ENCODE measurements at places on chromosomes 4 and X.

- DNase-seq, result peak; percentile 90
These were observed at the start of gene EXOSC9 for GRCh38 chr4:121800961-121801714. TSS of gene EXOSC9 (plus strand) at chr4:121801323. CDS start at chr4:121801425, 102 bp downstream.

- DNase-seq, result no peak
These were observed 83.7 kb downstream of the NAT8L start for GRCh38 chr4:2142630-2143427.

- DNase-seq, result no peak
These were observed 368.0 kb downstream of the CCSER1 start for GRCh38 chr4:90495211-90495610.

GRCh38 chrX:46325312-46325877 is 219.8 kb downstream of the ZNF674 start:
- peak; percentile 29 for DNase-seq

DNA sequence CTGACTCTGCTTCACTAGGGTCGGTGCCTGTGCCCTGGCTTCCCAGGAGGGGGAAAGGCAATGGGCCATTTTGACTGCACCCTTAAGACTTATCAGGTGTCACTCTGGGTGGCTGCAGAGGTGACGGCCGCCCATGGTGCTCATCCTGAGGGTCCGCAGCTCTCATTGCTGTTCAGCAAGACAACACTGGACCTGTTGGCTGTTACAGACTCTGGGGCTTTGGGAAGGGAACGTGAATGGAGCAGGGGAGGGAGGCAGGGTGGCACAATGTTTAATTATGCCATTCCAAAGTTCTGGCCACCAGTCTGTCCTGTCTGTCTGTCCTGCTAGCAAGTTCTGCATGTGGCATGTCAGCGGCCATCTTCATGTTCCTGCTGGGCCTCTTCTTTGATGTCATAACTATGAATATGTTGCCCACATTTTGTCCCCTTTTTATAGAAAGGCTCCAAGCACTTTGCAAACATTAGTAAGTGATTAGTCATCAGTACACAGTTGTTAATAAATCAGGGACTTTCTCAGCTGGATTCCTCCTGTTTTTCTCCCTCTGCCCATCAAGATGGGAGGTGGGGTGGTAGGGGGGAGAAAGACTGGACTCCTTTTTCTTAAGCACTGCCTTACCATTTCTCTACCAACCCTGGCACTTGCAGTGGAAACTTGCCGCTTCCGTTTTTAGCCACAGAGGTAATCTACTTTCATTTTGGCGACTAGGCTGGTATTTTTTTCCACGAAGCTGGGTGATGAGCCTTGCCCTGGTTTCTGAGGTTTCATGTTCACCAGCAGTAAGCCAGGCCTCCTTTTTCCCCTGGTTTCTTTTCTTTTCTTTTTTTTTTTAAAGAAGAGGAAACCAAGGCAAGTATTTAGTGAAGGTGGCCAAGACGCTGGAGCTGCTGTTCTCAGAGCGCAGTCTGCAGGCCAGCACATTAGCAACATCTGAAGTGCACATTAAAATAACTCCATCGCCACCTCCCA is 88.6 kb upstream of the TRIM2 start:
- DNase-seq, result peak; percentile 52

- DNase-seq, result no peak
These were observed 66.2 kb downstream of the PRDM5 start for GRCh38 chr4:120856294-120856693.

DNA sequence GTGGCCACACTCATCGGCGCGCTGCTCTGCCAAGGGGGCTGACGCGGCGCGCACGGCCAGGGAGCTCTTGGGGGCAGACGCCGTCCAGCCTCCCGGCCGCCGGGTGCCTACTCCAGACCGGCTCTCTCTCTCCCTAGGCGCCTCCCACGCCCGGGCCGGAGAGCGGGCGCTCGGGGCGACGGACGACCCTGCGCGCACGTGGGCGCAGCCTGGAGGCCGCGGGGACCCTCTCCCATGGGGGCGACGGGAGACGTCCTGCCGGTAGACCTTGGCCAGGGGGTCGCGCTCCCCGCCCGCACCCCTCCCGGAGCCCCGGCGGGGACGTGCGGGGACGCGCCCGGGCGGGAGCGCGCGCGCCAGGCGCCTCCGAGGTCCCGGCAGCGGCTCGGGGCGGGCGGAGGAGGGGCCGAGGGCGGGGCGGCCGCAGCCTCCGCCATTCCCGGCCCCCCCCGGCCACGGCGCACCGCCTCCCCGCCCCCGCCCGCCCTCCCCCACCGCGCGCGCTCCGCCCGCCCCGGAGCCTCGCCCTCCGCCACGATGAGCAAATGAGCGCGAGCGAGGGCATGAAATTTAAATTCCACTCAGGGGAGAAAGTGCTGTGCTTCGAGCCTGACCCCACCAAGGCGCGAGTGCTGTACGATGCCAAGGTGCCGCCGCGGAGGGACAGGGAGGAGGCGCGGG is at the start of gene MSL3:
TSS of gene MSL3 (plus strand) at position 519 of the 681 bp plus-strand sequence. CDS start at position 546, 27 bp downstream.
- peak; percentile 84 for DNase-seq

- DNase-seq, result no peak
These were observed 91.9 kb downstream of the TENT5D start for GRCh38 chrX:80511969-80512760.

DNA sequence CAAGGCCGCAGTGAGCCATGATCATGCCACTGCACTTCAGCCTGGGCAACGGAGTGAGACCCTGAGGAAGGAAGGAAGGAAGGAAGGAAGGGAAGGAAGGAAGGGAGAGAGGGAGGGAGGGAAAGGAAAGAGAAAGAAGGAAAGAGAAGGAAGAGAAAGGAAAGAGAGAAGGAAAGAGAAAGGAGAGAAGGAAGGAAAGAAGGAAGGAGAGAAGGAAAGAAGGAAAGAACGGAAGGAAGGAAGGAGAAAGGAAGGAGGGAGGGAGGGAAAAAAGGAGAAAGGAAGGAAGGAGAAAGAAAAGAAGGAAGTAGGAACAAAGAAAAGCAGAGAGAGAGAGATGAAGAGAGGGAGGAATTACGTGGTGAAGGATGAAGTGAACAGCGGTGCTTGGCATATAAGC is 30.4 kb downstream of the PRPS1 start:
- no peak for DNase-seq

GRCh38 chr4:63708661-63709060 is 700.6 kb downstream of the TECRL start:
- DNase-seq, result no peak

DNA sequence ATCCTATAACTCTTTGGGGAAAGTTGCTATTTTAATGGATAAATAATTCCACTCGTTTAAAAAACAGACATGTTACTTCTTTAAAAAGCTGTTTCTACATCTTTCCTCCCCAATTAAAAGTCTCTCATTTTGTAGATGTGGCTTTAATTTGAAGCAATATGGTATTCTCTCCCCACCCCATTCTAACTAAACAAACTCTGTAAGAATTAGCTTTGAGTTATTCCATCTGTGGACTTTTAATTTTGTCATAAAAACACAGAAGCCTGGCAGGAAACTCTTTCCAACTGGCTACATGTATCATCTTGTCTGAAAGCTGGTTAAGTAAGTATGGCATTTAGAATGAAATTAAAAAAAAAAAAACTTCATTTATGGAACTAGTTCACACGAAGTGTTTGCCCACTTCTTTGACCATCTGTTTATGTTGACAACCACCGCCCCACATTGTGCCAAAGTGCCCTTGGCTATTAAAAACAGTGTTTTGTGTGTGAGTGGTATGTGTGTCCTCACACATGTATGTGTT is 140.3 kb downstream of the NAA11 start:
- no peak for DNase-seq

- no peak for DNase-seq
These were observed 76.2 kb upstream of the GRXCR1 start for GRCh38 chr4:42816189-42816879.

GRCh38 chrX:127177966-127178365 is 358.4 kb downstream of the PRR32 start:
- no peak for DNase-seq

- DNase-seq, result peak; percentile 43
These were observed 600.6 kb downstream of the ANKRD50 start for GRCh38 chr4:124111922-124112321.

DNA sequence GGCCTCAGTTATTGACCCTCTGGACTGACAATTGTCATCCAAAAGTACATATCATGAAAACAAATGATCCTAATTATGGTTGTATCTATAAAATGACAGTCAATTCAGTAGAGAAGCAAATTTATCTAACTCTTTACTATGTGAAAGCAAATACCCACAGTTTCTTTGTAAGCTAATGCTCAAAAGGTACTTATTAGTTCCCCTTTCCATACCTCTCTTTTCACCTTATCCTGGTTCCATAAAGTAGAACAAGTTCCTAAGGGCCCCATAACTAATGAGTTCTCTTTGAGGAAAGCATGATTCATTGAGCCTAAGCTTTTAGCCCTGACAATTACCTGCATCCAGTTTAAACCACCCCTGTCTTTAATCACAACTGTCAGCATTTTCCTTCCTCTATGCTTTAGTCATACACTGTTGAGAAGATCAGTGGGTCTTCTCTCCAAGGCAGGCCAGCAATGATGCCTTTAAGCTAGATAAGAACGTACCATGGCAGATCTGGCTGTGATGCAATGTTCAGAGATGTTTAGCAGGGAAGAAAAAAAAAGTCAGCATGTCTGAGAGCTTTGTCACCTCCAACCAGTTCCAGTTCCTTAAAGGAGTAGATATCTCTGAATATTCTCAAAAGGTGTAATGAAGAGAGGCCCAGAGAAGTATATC is 179.7 kb upstream of the RASGEF1B start:
- no peak for DNase-seq

GRCh38 chrX:134006484-134007161 is 21.2 kb upstream of the GPC3 start:
- no peak for DNase-seq

- no peak for DNase-seq
These were observed 1052.1 kb upstream of the PCDH10 start for GRCh38 chr4:132097041-132097440.

- no peak for DNase-seq
These were observed 159.1 kb upstream of the KIT start for GRCh38 chr4:54498661-54499111.

GRCh38 chr4:140137671-140138070 is 16.3 kb downstream of the MAML3 start:
- DNase-seq, result peak; percentile 34

- DNase-seq, result no peak
These were observed 37.1 kb downstream of the CPE start for GRCh38 chr4:165415910-165416309.

- DNase-seq, result peak; percentile 84
These were observed 2.5 kb upstream of the HTRA3 start for GRCh38 chr4:8267077-8267476.

GRCh38 chr4:46839128-46839527 is 69.9 kb downstream of the COX7B2 start:
- no peak for DNase-seq

DNA sequence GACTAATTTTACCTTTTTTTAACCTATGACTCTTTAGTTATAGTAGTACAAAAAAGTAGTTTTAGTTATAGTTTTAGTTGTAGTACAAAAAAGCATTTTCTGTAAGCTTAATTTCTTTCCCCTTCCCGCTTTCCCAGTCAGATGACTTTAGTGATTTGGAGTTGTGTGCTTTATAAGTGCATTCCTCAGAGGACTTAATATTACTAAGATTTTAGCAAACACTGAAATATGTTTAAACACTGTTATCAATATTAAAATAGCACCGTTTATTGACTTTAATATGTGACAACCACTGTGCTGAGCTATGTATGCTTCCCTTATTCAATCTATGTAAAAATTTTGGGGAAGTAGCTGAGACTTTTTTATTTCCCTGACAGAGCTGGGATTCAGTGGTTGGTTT is 22.8 kb downstream of the GUF1 start:
- no peak for DNase-seq

GRCh38 chrX:20402956-20403355 is 136.2 kb upstream of the RPS6KA3 start:
- no peak for DNase-seq

DNA sequence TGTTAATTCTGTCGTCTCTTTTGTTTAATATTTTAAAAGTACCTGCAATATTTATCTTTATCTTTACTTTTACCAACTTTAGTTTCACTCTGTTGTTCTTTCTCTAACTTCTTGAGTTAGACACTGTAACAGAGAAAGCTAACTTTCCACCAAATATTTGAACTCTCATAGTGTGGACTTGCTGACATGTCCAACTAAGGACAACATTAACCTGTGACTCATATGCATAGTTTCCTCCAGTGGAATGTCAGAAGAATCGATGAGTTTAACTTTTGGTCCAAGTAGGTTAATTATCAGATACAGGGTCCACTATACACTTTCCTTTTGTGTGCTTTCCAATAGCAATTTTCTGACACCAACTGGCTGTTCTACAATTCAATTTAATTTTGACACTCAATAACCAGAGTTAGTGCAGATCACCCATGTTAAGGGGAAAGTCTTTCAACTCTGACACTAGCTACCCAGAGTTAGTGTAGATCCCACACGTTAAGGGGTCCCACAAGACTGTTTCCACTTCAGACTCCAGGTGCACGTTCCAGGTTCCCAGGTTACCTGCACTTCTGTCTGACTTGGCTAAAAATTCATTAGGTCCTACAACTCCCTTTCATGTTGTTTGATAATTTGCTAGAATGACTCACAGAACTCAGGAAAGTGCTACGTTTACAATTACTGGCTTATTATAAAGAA is 559.0 kb upstream of the AMOT start:
- peak; percentile 5 for DNase-seq

GRCh38 chr4:150960818-150961217 is 54.3 kb downstream of the LRBA start:
- DNase-seq, result peak; percentile 53

- DNase-seq, result no peak
These were observed 2.3 kb downstream of the HCFC1 start for GRCh38 chrX:153969125-153969903.

GRCh38 chr4:169986369-169986768 is 39.8 kb downstream of the MFAP3L start:
- no peak for DNase-seq

DNA sequence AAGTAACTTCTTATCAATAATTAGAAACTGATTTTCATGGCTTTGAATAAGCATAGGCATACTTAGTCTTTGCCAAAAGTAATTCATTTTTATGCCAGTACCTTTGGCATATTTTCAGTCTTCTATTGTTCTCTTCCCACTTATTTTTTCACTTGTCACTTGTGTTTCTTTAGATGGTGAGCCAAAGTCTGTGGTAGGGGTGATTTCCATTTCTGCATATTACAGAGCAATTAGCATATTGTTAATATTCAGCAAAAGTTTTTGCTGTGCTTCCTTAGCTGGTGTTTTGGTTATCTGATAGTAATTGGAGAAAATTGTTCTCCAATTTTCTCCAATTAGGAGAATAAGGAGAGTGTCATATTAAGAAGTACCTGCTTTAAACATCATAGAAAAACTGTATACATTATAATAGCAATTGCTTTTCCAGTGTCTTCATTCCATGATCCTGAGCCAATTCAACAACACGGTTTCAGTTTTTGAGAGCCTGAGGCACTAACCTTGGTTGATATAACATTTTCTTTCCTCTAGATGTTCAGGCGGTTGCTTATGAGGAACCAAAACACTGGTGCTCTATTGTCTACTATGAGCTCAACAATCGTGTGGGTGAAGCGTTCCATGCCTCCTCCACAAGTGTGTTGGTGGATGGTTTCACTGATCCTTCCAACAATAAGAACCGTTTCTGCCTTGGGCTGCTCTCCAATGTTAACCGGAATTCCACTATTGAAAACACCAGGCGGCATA is 64.7 kb downstream of the SMAD1 start:
- DNase-seq, result no peak

GRCh38 chrX:148134578-148134977 is 153.4 kb downstream of the FMR1NB start:
- no peak for DNase-seq

GRCh38 chrX:34839451-34839850 is 103.1 kb upstream of the FAM47B start:
- DNase-seq, result no peak

GRCh38 chr4:2007804-2008670 is 737 bp downstream of the NELFA start:
- DNase-seq, result no peak

- no peak for DNase-seq
These were observed 101.0 kb downstream of the OPHN1 start for GRCh38 chrX:68332201-68332731.

- peak; percentile 7 for DNase-seq
These were observed 819.6 kb upstream of the EPHA5 start for GRCh38 chr4:66489783-66490452.
